ENCODE measurements at places on chromosomes 11 and 22. TPM values are rescaled to one million over a fixed set of nuclear protein-coding genes. Genes with fewer than 3 reads are reported as not detected.
A peak's percentile ranks its signal among the peaks of the same experiment; 100 is the strongest.

DNA sequence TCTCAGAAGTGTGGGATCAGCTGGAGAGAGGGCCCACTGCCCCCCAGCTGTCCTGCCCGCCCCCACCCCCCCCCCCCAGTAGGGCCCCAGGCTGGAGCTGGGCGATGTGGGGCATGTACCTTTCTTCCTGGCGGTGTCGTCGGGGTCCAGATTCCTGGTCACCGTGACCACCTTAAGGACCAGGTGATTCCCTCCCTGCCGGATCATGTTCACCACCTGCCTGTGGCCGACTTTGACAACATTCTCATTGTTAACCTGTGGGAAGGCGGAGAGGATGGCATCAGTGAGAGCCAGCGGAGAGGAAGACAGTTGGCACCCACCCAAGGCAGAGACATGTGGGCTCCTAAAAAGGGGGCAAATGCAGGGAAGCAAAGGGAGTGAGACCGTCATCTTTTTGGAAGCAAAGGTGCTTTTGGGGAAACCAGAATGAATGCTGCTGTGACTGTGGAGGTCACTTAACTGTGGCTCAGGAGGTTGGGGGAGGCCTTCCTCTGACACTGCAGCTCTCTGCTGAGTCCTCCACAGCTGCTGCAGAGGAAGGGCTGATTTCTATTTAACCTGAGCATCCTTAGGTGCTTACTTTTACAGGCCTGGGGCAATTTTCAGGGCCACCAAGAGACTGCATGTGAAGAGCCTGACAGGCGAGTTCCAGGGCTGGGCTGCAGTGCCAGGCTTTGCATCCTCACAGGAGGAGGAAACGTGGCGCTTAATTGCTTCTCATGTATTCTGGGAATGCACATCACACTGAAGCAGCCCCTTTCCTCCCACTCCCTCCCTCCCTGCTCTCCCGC, 104.5 kb downstream of the CTTN start:
- DNase-seq: no peak

- DNase-seq: no peak
These were observed 198.8 kb upstream of the KIRREL3 start for GRCh38 chr11:127199306-127199801.

CD3D gene
- 346 TPM for total RNA-seq

DNA sequence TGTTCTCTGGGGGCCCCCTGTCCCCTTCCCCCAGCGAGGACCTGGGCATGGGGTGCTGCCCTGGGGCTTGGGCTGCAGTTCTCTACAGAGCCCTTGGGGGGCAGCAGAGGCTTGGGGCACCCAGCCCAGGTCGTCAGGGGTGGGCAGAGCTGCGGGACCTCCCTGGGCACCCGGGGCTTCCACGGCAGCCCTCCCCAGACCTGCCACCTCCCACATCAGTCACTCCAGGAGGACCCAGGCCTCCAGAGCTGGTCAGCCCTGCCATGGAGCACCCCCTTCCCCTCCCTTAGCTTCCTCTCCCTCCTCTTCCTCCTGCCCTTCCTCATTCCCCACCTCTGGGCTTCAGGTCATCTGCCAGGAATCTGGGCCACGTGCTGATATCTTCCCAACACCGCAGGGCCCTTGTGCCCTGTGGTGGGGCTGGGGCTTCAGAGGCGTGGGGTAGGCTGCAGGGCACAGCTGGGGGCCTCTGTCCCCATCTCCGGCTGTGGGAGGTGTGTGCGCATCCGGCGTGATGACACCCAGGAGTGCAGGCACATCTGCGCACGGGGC, 5.8 kb downstream of the TSPAN4 start:
- DNase-seq: peak; percentile 73

DNA sequence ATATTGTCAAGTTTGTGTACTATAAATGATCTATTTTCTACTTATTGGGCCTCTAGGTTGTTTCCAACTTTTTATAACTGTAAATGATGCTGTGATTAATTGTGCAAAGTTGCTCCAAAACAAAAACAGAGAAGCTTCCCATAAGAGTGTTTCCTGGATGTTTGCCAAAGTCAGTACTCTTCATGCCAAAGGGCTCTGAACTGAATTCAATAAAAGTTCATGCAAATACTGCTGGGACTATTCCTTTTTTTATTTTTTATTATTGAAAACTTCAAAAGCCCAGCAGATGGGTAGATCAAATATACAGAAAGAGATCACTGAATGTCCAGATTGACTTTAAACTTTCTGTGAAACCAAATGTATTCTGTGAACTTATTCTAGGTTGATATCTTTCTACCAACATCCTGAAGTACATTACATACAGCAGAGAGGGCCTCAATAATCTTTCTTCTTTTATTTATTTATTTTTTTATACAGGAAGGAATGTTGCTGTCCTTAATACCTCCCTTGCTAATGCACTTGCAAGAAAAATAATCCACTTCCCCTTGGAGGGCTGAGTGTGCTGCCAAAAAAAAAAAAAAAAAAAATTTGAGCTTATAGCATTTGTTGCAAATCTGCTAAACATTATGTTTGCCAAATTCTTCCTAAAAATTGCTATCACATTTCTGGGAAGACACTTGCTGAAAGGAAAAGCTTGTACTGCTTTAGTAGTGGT, 53.0 kb downstream of the CTSC start:
- no peak for DNase-seq

DNA sequence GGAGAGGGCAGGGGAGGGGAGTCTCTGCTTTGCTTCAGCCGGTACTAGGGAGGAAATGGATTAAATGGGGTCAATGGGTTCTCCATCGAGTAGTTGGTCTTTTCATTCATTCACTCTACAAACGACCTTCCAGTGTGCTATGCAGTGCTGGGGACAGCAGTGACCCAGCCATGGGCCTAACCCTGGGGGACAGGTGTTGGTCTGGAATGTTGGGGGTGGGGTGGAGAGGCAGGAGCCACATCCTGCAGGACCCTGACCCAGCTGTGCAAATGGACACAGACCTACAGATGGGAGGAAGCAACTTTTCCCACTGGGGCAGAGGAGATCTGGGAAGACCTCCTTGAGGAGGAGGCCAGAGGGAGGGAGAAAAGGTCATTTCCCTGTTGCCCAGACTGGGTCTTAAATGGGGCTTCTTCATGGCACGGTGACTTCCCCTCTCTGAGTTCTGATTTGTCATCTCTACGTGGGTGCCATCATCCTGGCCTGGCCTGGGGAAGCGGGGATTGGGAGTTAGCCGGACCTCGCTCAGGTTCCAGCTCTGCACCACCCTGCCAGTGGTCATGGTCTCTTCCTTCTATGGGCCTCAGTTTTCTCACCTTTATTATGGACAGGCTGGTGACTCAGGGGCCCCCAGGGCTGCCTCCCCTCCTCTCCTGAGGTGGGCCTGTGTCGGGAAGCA, 2.0 kb downstream of the CYTH4 start:
- no peak for DNase-seq

DNA sequence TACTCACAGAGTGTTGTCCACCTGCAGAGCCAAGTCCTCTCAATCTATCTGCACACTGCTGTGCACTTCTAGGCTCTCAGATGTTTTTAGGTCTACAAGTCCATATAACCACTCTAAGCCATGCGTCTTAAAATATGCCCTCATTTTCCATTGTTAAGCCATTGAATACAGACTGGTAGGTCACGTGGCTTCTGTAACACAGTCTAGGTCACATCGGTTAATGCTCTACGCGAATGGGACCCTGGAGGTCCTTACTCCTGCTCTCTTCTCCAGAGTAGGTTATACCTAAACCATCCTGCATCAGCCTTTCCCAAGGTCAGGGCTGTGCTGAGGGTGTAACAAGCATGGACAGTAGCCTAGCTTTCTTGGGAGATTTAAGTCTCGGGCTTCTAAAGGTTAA, 819 bp downstream of the JAML start:
- no peak for DNase-seq

DEFB131B gene
- total RNA-seq: not detected

DNA sequence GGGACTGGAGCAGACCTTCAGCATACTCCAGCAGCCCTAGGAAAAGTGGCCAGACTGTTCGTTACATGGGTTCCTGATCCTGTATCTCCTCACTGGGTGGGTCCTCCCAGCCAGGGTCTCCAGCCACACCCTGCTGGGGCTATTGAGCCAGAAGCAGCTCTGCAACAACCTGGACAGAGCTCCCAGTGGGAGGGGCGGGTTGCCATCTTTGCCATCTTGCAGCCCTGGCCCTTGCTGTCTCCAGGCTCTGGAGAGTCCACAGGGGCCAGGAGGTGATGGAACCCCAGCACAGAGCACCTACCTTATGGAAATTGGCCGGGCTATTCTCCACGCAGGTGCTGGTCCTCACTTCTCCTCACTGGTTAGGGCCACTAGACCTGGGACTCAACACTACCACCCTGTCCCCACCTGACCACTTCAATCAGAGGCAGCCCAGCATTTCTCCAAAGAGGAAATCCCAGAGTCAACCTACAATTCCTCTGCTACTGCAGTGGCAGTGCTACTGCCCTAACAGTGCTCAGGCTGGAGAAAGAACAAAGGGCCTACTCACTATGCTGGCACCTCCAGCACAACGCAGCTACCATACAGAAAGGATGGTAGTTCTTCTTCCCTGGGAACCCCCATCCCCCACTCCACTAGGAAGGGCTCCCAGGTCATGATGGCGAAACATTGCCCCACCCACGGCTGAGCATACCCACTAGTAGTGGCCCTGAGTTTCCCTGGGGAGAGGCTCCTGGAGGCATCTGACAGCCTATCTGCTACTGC, 290.2 kb upstream of the NCAM1 start:
- no peak for DNase-seq

MS4A15 gene
- not detected for total RNA-seq

DNA sequence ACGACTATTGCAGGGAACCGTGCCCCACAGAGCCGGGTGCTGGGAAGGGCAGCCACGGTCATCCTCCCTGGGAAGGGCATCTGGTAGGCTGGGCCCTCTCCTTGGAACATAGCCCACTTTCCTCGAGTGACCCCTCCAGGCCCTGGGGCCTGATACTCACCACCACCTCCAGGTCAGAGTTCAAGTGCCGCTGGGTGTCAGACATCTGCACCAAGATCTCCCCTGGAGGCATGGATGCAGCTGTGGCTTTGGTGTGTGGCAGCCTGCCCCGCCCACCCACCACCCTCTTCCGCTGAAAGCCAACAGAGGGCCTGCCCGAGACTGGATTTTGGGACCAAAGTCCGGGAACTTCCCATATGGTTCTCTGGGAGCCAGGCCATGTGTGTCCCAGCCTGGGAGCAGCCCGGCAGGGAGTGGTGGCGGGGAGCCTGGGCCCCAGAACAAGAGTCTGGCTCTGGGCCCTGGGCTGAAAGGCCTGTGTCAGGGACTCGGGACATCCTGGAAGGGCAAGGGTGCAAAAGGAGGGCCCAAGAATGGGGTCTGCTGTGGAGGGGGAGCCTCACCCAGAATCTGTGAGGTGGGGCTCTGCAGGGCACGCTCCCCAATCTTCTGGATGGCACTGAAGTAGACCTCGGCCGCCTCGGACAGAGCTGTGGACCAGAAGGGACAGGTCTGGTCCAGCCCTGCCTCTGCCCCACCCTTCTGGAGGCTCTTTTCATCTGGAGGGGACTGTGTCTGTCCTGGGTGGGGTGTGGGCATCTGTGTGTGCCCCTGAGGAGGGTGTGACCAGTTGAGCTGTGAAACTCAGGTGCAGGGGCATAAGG, 2.6 kb downstream of the BAIAP2L2 start:
- DNase-seq: no peak

- no peak for DNase-seq
These were observed 7.2 kb upstream of the NIPSNAP1 start for GRCh38 chr22:29587938-29588699.

DNA sequence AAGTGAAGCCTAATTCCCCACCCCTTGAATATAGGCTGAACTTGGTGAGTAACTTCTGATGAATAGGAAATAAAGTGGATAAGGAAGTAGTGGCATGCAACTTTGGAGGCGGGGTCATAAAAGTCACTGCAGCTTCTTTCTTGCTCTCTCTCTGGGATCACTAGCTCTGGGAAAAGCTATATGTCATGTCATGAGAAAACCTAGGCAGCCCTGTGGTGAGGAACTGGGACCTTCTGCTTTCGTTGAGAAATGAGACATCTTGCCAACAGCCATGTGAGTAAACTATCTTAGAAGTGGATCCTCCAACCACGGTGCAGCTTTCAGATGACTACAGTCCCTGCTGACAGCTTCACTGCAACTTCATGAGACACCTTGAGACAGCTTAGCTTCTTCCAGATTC, 15.7 kb downstream of the ZNF214 start:
- no peak for DNase-seq

LSP1 gene
- 179 TPM for total RNA-seq

- DNase-seq: peak; percentile 32
These were observed 404.5 kb downstream of the ETS1 start for GRCh38 chr11:128182844-128183243.

DNA sequence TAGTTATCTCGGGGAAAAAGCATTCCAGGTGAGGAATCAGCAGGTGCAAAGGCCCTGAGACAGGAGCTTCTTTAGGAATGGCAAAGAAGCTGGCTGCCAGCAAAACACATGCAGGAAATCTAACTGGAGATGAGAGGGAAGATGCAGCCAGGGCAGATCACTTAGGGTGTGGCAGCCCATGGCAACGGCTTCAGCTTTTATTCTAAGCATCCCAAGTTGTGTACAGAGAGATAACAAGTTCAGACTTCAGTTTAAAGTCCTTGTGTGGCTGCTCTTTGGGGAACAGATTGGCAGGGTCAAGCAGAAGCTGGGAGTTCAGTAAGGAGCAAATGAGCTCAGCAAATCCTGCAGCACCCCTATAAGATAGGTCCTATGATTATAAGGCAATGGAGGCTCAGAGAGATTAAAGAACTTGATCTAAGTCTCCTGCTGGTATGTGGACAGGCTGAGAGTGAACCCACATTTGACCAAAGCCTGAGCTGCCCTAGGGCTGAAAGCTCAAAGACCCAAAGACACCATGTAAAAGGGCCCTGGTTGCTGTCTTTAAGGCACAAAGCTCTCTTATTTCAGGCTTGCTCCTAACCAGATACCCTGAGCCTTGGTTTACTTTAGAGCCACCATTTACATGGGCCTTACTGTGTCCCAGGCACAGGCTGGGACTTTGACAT, 466.8 kb downstream of the SOX6 start:
- no peak for DNase-seq

- DNase-seq: no peak
These were observed 51.6 kb upstream of the APOA1 start for GRCh38 chr11:116888884-116889549.

DNA sequence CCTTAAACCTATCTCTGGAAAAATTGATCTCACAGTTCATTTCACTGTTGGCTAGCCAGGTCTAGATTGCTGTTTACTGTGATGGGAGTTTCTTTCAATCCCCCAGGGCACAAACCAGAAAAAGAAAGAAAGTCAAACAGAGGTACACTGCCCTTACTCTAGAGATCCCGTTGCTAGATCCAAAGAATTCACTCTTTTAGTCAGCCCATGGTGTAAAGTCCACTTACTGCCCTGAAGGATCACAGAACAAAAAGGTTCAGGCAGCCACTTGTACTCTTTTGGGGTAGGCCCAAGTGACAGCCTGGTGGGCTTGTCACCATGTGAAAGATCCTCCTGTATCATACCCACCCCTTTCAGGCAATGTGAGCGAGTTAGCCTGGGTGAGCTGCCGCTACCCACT, 162.6 kb upstream of the CCDC179 start:
- no peak for DNase-seq

RFPL3 gene
- not detected for total RNA-seq

ARHGAP20 gene
- not detected for total RNA-seq

- DNase-seq: no peak
These were observed 17.5 kb downstream of the OR9G1 start for GRCh38 chr11:56716379-56716854.

GRCh38 chr11:554428-555226, 5.9 kb downstream of the LMNTD2 start:
- DNase-seq: peak; percentile 82

- DNase-seq: no peak
These were observed 36.5 kb downstream of the MS4A2 start for GRCh38 chr11:60124802-60125432.

RRAS2 gene
- 39.5 TPM for total RNA-seq

Data from activated CD4-positive, alpha-beta memory T cell treated with anti-CD3 and anti-CD28 coated beads for 36 hours (primary cell).